ENCODE measurements at places on chromosomes 16 and 17. TPM values are rescaled to one million over a fixed set of nuclear protein-coding genes. Genes with fewer than 3 reads are reported as not detected.

Gene MEOX1
- not detected for total RNA-seq

Gene HSPB9
- total RNA-seq, result not detected

Gene DPEP1
- not detected for total RNA-seq

Gene CCL7
- total RNA-seq, result 0.89 TPM

Gene ST6GALNAC2
- total RNA-seq, result 0.89 TPM

Gene GPR142
- total RNA-seq, result not detected

Gene ZNF652
- 6.9 TPM for total RNA-seq

Gene LONP2
- total RNA-seq, result 62.0 TPM

Gene MT1G
- total RNA-seq, result not detected

Gene FMNL1
- total RNA-seq, result 2.2 TPM

Gene MYH13
- not detected for total RNA-seq

Gene EVPLL
- not detected for total RNA-seq

Gene IL21R
- 5.2 TPM for total RNA-seq

Gene CSH1
- not detected for total RNA-seq

Gene OSBPL7
- total RNA-seq, result 7.0 TPM

All from uterine smooth muscle cell (primary cell).